Stimulated activated CD8-positive, alpha-beta memory T cell treated with anti-CD3 and anti-CD28 coated beads, Interleukin-4, amount 100 ng/mL, for 4 hours (primary cell): ENCODE measurements at places on chromosomes 11 and 22.

DNA sequence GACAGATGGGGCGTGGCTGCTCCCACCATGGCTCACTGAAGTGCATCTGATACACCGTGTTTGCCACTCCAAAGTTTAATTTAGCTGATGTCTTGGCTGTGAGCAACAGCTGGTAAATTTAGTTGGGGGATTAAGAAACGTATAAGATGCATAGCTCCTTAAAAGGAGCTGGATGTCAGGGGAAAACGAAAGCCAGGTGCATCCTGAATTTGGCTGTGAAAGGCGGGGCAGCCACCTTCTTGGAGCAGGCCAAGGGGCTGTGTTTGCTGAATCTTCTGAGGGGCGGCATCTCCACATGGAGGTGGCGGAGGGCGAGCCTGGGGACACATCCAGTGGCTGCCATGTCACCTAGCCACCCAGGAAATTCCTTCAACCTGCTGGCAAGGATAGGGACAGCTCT, 20.7 kb upstream of the NCF4 start:
- no peak for DNase-seq

DNA sequence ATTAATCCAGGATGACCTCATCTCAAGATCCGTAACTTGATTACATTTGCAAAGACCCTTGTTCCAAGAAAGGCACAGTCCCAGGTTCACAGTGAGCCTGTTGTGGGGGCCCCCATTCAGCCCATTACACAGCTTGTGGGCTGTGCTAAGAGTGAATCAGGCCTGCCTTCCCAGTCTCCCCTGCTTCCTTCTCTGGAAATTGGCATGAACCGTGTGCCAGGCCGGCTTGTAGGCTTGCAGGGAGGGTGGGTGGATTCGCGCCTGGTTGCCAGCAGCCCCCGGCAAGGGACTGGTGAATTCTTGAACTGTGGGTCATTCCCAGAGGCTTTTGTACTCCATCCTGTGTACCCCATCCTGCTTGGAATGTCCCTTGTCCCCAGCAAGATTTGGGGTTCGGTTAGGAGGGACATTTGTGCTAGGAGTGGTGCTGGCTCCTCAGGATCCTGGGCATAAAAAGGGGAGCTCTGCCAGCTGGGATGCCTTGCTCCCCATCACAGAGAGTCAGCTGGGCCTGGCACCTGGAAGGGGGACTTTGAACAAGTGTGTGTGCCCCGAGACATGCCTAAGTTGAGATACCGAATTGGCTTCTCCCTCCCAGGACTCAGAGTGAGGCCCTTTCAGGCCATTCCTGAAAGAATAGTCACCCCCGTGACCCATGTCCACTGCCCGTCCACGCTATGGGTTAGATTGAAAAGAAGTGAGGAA, 818.2 kb downstream of the BRD1 start:
- DNase-seq: no peak

DNA sequence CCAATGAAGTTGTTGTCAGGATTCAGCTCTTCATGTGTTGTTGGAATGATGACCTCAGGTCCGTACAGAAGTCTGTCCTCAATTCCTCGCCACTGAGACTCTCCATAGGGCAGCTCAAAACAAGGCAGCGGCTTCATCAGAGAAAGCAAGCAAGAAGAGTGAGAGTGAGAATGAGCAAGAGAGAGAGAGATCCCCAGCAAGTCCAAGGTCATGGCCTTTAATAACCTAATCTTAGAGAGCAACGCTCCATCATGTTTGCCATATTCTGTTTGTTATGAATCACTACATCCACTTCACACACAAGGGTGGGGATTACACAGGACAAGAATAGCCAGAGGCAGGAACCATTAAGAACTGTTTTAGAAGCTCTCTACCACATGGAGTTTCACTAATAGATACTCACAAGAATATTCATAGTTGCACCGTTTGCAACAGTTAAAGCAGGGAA, 23.3 kb upstream of the MMP7 start:
- DNase-seq: no peak

- DNase-seq: no peak
Measured at GRCh38 chr11:41282395-41282794, 177.1 kb downstream of the LRRC4C start.

GRCh38 chr11:115963156-115963555, 458.9 kb upstream of the CADM1 start:
- no peak for DNase-seq

- DNase-seq: no peak
Measured at GRCh38 chr11:126415128-126415527, 59.6 kb downstream of the ST3GAL4 start.

GRCh38 chr11:62267576-62267975, 2.4 kb upstream of the SCGB2A2 start:
- no peak for DNase-seq

DNA sequence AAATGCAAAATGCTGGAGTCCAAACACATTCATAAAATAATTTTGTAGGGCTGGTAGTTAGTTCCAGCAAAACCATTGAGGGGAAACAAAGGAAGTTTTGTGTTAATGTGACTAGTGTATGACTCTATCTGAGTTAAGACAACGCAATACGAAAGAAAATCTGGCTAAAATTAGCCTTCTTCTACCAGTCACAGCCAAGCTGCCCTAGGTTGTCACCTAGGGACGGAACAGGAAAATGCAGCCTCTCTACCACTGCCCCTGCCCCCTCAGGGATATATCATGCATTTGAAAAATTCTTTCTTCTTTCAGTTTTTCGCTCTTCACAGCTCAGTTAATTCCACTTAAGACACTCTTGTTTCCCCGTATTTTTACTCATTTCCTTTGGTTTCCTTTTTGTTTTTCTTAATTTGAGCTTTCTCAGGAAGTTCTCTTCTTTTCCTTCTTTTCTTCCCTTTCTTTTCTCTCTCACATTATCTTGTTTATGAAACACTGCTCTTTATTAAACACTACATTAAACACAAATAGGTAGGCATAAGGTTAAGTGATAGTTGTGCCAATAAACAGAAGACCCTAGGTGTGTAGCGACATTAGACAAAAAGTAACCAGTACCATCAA, 30.6 kb downstream of the KIRREL3 start:
- DNase-seq: no peak

DNA sequence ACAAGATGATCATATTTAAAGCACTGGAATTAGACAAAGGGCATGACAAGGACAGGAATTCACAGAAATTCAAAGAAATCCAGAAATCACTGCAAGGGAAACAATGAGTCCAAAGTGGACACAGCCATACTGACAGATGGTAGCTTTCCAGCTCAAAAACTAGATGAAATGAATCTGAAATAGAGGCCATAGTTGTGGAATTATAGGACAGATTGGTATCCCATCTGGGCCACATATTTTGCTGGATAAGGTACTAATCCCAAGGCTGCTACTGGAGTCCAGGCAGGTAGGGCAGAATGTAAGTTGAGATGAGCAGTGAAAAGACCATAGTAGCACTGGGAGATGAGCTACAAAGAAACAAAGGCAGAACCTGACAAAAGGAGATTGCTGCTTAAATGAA, 258.3 kb upstream of the ANO3 start:
- no peak for DNase-seq

- DNase-seq: no peak
Measured at GRCh38 chr11:79013509-79013908, 427.3 kb downstream of the TENM4 start.
